ENCODE measurements at places on chromosomes 7 and 10. TPM values are rescaled to one million over a fixed set of nuclear protein-coding genes. Genes with fewer than 3 reads are reported as not detected.
A peak's percentile ranks its signal among the peaks of the same experiment; 100 is the strongest.

SEMA3E gene
- total RNA-seq = not detected

CDK1 gene
- 2.1 TPM for total RNA-seq

PLXDC2 gene
- total RNA-seq = 1.8 TPM

CRHR2 gene
- total RNA-seq = not detected

SPAM1 gene
- total RNA-seq = not detected

CPA4 gene
- not detected for total RNA-seq

IRF5 gene
- 13.5 TPM for total RNA-seq

GRCh38 chr7:44280636-44280992, 44.8 kb downstream of the CAMK2B start:
- no peak overlapping the region for H3K27ac ChIP-seq
- H3K4me1 ChIP-seq = no peaks in the 10 kb centered on the region
- no peaks in the 10 kb centered on the region for H3K36me3 ChIP-seq
- DNase-seq = no peak
- no peaks in the 10 kb centered on the region for H3K27me3 ChIP-seq

DNA sequence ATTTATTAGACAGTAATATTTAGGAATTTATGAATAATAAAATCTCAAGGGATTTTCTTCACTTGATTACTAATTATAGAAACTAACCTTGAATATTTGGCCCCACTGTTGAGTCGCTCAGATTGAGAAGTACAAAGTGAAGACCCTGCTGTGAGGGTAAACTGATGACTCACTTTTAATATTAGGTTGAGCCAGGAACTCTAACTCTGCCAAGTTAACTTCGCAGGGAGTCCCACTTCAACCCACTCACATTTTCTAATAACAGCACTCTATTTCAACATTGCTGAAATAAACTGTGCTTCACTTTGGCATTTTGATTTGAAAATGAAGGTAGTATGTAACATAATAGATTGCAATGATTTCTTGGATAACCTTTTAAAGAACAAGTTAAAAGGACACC, 200.7 kb downstream of the POLR1F start:
- no peak overlapping the region for H3K27ac ChIP-seq
- no peak for DNase-seq
- H3K27me3 ChIP-seq = no peaks in the 10 kb centered on the region
- no peak overlapping the region for H3K4me3 ChIP-seq

DNA sequence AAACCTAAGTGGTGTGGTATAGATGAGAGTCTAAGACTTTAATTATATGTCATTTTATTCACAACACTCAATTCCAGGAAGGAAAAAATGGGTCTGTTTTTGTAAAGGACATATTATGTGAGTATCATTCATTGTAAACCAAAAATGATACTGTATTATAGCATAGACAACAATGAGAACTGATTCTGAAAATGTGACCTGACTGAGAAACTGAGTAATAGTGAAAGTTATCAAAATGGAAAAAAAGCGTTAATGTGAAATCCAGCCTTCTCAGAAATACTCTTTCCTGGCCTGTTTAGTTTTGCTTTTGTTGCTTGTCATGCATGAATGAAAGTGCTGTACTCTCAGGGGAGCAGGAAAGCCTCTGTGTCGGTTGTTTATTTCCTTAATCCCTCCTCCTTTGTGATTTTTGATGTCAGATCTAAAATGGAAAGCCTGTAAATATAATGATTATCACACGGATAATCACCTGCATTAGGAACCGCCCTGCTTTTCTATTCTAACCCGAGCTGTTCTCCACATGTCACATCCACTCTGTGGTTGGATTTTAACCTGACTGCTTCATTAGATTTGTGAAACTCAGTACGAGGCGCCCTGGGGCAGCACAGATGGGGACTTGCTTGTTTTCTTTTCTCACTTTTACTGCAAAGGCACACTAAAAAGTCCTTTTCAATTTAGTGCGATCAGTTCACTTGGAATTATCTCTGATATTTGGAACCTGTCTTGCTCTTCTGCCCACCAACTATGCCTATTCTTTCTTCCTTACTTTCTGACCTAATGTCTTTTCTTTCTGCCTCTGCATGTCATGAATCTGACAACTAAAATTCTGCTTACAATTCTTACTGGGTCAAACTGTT, 240.9 kb upstream of the KAT6B start:
- DNase-seq = peak; percentile 62
- peak overlapping the region; percentile 84 for H3K27ac ChIP-seq
- H3K4me3 ChIP-seq = peak overlapping the region; percentile 77
- no peaks in the 10 kb centered on the region for H3K27me3 ChIP-seq
- H3K36me3 ChIP-seq = no peaks in the 10 kb centered on the region

DNA sequence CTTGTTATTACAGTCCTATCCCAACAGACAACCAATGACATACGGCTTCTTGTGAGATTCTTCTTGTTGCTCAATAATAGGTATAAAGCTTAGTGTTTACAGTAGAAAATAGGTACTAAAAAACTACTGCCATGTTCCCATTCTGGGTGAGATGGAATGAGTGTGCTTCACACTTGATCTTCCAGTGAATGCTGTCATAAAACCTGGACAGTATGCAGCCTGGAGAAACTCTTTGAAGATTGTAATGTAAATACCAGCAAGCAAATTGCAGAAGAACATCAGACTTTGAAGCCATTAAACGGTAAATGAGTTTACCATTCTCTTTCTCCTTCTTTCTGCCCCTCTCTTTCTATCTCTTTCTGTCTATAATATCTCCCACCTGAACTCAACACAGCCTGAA, 663.7 kb upstream of the COBL start:
- H3K27me3 ChIP-seq = no peaks in the 10 kb centered on the region
- no peaks in the 10 kb centered on the region for H3K4me1 ChIP-seq
- no peaks in the 10 kb centered on the region for H3K36me3 ChIP-seq
- H3K27ac ChIP-seq = no peak overlapping the region
- no peak for DNase-seq

GRCh38 chr10:1272079-1272776, 216.0 kb downstream of the WDR37 start:
- H3K4me1 ChIP-seq = no peaks in the 10 kb centered on the region
- H3K36me3 ChIP-seq = no peaks in the 10 kb centered on the region
- no peak overlapping the region for H3K4me3 ChIP-seq
- no peak overlapping the region for H3K27ac ChIP-seq

DNA sequence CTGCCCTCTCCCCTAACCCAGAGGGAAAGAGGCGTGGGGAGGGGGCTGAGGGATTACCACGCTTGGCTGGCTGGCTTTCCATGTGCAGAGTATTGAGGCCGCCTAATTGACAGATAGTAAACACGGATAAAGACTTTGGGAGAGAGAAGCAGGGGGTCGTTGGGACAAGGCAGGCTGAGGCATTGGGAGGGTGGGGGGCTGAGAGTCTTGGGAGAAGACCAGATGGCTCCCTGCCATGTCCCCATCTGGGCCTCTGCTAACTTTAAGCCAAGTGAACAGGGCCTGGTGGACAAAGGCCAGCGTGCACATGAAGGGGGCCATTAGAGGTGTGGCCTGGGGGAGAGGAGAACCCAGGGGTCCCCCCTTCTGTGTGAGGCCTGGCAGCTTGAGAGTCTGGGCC, 55.4 kb upstream of the MXI1 start:
- no peak for DNase-seq
- H3K27me3 ChIP-seq = peaks cover 11% of the 10 kb centered on the region

DNA sequence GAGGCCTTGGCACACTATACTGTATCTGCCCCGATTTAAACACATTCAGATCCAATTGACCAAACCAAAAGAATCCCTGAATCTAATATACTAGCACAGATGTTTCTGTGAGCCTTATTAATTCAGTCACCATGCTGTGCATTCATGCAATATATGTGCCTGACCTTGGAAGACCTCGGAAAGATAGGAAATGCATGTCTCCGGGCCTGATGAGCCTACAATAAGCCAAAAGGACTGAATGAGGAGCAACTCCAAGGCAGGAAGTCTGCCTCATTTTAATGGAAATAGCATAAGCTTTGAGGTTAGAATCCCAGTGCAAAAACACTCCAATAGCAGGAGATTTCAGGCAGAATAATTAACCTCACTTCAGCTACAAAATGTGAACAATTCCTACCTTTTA, 316.7 kb downstream of the LRRTM3 start:
- H3K27me3 ChIP-seq = no peaks in the 10 kb centered on the region
- no peaks in the 10 kb centered on the region for H3K4me1 ChIP-seq
- H3K27ac ChIP-seq = no peak overlapping the region
- no peak for DNase-seq

DNA sequence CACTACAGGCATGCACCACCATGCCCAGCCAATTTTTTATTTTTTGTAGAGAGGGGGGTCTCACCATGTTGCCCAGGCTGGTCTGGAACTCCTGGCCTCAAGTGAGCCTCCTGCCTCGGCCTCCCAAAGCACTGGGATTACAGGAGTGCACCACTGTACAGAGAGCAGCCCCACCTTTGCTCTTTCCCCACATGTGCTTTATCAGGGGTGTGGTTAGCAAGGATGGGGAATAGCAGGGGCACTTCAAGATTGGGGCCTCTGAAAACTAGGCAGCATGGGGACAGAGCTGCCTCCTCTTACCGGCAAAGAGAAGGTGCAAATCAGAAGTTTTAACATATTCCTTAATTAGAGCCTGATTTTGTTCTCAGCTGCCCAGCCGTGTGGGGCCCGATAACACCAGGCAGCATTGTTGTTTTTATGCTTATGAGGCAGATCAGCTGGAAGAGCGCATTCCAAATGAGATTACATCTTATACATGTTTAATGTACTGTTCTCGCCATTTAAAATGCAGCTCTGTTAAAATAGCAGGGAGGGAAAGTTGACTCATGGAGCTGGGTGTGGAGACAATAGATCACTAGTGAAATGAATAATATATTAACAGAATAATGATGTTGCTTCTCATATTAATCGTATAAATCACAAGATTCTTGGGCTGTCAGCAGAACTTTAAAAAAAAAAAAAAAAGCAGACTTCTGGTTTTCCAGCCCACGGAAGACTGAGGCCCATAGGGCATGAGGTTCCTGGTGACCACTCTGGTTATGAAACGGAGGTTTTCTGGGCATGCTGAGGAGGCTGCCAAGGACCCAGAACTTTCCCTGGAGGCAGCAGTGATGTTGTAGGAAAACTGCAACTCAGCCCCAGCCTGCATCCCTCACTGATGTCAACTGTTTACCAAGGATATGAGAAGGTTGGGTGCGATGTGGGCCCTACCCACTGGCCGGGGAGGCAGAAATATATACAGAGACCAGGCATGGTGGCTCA, 62.5 kb downstream of the TMEM130 start:
- no peak overlapping the region for H3K27ac ChIP-seq
- H3K4me3 ChIP-seq = no peak overlapping the region
- H3K4me1 ChIP-seq = no peaks in the 10 kb centered on the region
- H3K36me3 ChIP-seq = no peaks in the 10 kb centered on the region

DNA sequence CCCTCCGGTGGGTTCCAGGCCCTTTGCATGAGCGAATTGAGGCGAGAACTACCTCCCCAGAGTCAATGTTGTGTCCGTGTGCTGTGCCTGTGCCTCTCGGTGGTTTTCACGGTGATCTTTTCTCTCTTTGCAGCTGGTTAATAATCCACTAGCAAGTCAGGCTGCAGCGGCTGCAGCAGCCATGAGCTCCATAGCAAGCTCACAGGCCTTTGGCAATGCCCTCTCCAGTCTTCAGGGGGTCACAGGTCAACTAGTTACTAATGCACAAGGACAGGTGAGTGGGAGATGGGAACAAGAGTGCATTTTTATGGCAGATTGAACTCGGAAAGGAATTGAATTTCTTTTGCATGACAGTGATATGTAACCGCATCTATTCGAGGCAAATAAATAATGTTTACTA, 159.7 kb upstream of the YAE1 start:
- no peaks in the 10 kb centered on the region for H3K27me3 ChIP-seq
- H3K4me3 ChIP-seq = no peak overlapping the region
- H3K36me3 ChIP-seq = no peaks in the 10 kb centered on the region

- no peaks in the 10 kb centered on the region for H3K4me1 ChIP-seq
- no peak overlapping the region for H3K27ac ChIP-seq
- H3K36me3 ChIP-seq = no peaks in the 10 kb centered on the region
- H3K4me3 ChIP-seq = no peak overlapping the region
Measured at GRCh38 chr7:50552921-50553320, 12.3 kb downstream of the DDC start.

DNA sequence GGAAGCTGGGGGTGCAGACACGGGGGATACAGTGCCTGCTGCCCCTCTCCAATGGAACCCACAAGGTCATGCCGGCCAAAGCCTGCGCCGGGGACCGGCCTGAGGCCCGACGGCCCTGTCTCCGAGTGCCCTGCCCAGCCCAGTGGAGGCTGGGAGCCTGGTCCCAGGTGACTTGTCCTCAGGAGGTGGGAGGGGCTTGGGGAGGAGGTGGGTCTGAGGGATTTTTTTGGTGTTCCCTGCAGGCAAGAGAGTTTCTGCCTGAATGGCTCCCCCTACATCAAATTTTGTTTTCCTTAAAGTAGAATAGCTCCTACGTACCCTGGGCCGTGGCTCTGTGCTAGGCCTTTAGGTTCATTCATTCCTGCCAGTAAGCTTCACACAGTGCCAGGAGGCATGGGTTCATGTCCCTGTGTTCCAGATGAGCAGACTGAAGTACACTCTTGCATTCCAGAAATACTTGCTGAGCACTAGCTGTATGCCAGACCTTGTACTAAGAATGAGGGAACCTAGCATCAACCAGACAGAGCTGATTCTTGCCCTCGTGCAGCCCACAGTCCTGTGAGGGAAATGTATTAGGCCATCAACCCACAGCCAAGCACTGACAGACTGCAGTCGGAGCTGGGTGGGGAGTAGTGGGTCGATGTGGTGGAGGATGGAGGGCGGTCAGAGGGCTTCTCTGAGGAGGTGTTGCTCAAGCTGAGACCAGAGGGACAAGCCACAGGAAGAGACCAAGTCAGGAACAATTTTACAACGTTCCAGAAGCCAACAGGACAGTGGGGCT, 31.1 kb downstream of the TBATA start:
- no peak overlapping the region for H3K4me3 ChIP-seq
- H3K27me3 ChIP-seq = no peaks in the 10 kb centered on the region
- H3K36me3 ChIP-seq = no peaks in the 10 kb centered on the region
- DNase-seq = no peak
- no peaks in the 10 kb centered on the region for H3K4me1 ChIP-seq
- H3K27ac ChIP-seq = no peak overlapping the region

DNA sequence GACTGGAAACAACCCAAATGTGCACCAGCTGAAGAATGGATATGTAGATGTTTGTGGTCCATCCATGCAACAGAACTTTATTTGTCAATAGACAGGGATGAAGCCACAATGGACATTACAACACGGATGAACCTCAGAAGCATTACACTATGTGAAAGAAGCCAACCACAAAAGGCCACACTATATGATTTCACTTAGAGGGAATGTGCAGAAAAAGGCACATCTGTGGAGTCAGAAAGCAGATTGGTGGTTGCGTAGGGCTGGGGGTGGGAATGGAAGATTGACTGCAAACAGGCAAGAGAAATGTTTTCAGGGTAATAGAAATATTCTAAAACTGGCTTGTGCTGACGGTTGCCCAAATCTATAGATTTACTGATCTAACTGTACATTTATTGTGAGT, 34.3 kb upstream of the WASHC2A start:
- DNase-seq = no peak
- no peak overlapping the region for H3K4me3 ChIP-seq
- H3K36me3 ChIP-seq = no peaks in the 10 kb centered on the region
- no peaks in the 10 kb centered on the region for H3K4me1 ChIP-seq
- H3K27ac ChIP-seq = no peak overlapping the region

- no peak overlapping the region for H3K4me3 ChIP-seq
- H3K27me3 ChIP-seq = no peaks in the 10 kb centered on the region
- peaks cover 7% of the 10 kb centered on the region for H3K4me1 ChIP-seq
- DNase-seq = no peak
- H3K27ac ChIP-seq = no peak overlapping the region
Measured at GRCh38 chr10:61973169-61973568, 71.7 kb downstream of the ARID5B start.
